ENCODE measurements at places on chromosomes 13 and 19.
A peak's percentile ranks its signal among the peaks of the same experiment; 100 is the strongest.

DNA sequence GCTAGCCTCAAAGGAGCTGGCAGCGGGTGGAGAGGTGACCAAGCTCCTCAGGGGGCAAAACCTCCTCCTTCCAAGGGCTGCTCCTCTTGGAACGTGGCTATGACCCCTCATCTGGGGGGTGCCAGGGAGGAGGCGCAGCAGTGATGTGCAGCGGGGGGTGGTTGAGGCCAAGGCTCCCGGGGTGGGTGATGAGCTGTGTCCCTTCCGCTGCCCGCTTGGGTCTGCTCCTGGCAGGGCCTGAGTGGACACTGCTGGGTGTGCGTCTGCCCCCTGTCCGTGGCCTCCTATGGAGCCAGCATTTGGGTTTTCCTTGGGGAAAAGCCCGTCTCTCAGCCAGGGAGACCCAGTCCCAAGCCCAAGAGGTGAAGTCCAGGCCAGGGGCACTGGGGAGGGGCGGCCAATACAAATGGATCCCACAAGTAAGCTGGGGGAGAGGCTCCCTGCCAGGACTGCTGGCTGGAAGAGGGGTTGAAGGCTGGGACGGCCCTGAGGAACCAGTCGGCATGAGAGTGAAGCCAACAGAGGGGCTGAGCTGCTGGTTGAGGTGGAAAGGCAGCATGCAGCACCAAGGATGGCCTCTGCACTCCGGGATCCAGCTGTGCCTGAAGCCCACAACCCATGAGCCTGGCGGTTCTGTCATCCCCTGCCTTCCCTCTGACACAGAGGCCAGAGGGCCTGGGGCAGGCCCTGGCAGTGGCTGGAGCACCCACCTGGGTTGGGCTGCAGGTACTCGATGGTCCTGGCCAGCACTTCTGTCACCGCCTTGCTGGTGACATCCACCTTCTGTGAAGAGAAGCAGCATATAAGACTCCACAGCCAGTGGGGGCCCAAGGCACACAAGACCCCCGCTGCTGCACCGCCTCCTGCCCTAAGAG is 22.7 kb downstream of the MPND start:
- no peak overlapping the region for H3K27ac ChIP-seq
- no peaks in the 10 kb centered on the region for H3K27me3 ChIP-seq
- DNase-seq = no peak
- H3K36me3 ChIP-seq = peaks cover 21% of the 10 kb centered on the region

GRCh38 chr19:51418707-51419106 is 1.3 kb upstream of the SIGLEC10 start:
- H3K36me3 ChIP-seq = no peaks in the 10 kb centered on the region
- no peak overlapping the region for H3K4me3 ChIP-seq
- no peaks in the 10 kb centered on the region for H3K27me3 ChIP-seq
- no peak overlapping the region for H3K27ac ChIP-seq
- peaks cover 27% of the 10 kb centered on the region for H3K4me1 ChIP-seq

DNA sequence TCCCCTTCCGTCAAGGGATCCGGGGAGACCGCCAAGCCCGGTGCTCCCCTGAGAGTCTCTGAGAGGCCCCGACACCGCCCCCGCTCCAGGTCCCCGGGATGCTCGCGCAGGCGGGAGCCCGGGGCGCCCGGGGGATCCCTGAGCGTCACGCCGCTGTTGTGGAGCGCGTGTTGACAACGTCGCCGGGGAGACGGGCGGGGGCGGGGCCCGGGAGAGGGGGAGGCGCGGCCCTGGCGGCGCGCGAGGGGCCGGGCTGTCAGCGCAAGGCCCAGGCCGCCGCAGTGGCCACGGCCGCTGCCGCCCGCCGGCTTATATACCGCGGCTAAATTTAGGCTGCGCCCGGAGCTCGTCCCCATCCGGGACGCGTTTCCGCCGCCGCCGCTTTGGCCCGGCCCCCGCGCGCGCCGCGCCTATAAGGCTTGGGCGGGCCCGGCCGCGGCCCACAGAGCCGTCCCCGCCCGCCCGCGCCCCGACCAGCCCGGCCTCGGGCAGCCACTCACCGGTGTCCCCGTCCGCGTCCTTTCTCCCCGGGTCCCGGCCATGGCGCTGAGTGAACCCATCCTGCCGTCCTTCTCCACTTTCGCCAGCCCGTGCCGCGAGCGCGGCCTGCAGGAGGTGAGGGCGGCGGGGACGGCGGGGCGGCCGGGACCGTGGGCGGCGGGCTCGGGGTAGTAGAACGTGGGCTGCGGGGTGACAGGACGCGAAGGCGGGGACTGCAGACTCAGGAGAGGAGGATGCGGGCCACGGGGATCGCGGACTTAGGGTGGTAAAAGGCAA is at the start of gene KLF2:
Gene KLF2, plus strand, starts transcription at position 443 of the 777 bp plus-strand sequence. Its CDS starts 98 bp downstream, at position 541.
- peaks cover 34% of the 10 kb centered on the region for H3K27me3 ChIP-seq
- no peak within 1 kb of the TSS for H3K27ac ChIP-seq
- H3K4me1 ChIP-seq = peaks cover 38% of the 10 kb centered on the region
- H3K36me3 ChIP-seq = peaks cover 33% of the 10 kb centered on the region
- peak; percentile 91 for DNase-seq

- H3K4me1 ChIP-seq = peaks cover 2% of the 10 kb centered on the region
- no peak overlapping the region for H3K4me3 ChIP-seq
- H3K27me3 ChIP-seq = no peaks in the 10 kb centered on the region
- peak overlapping the region; percentile 67 for H3K27ac ChIP-seq
- H3K36me3 ChIP-seq = peaks cover 11% of the 10 kb centered on the region
These were observed 13.6 kb downstream of the CFD start for GRCh38 chr19:873084-873483.

GRCh38 chr13:95982144-95982543 is 71.1 kb downstream of the UGGT2 start:
- H3K4me1 ChIP-seq = no peaks in the 10 kb centered on the region
- no peaks in the 10 kb centered on the region for H3K27me3 ChIP-seq
- no peak overlapping the region for H3K4me3 ChIP-seq

GRCh38 chr13:76414320-76414719 is 471.9 kb downstream of the KCTD12 start:
- H3K36me3 ChIP-seq = no peaks in the 10 kb centered on the region
- no peaks in the 10 kb centered on the region for H3K4me1 ChIP-seq
- H3K4me3 ChIP-seq = no peak overlapping the region
- no peak overlapping the region for H3K27ac ChIP-seq

DNA sequence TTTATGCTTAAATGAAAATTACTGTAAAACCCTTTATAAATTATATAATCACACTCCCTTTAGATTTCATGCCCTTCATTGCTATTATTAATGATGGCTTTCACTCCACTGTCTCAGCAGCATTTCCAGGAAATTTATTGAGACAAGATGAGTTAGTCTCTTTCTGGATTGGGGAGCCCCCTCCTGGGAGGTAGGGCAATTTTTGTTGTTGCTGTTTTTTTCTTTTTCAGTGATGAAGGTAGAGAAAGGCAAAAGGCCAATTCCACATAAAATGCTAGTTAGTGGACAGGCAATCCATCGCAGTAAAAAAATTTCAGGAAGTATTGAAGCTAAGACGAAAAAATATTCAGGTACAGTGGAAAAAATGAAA is 80.2 kb downstream of the TEX26 start:
- no peak overlapping the region for H3K4me3 ChIP-seq
- peaks cover 24% of the 10 kb centered on the region for H3K4me1 ChIP-seq
- H3K27me3 ChIP-seq = peaks cover 31% of the 10 kb centered on the region
- H3K27ac ChIP-seq = no peak overlapping the region

DNA sequence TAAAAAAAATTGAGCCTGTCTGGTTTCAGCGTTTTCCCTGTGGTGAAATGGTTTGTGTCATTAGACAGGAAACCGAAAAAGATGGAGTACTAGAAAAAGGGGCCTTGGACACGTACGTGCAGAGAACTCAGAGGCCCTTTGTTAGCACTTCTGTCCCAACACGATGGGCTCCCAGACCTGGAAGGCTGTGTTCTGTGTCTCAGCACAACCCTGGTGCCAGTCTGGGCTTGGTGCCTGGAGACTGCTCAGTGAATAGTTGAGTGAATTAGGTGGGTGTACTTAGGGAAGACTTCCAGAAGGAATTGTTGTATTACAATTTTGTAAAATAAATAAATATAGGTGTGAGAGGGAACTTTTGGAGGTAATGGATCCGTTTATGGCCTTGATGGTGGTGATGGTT is 8.7 kb downstream of the ZNF71 start:
- H3K27ac ChIP-seq = no peak overlapping the region
- DNase-seq = no peak
- H3K4me3 ChIP-seq = no peak overlapping the region
- H3K36me3 ChIP-seq = peaks cover 51% of the 10 kb centered on the region

DNA sequence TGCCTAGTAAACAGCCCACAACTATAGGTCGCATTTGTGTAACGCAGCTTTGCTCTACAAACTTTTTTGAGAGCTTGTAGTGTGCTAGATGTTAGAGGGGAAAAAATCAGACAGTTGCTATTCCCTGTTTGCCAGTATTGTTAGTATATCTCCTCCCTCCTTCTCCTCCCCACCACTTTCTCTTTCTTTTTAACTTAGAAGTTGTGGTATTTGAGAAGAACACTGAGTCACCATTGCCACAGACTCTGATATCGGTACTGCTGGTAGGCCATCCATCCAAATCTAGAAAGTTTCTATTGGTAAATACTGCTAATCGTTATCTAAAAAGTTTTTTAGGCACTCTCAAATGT is 666 bp downstream of the POMP start:
- no peaks in the 10 kb centered on the region for H3K27me3 ChIP-seq
- peaks cover 49% of the 10 kb centered on the region for H3K4me1 ChIP-seq
- no peak for DNase-seq
- H3K4me3 ChIP-seq = peak overlapping the region; percentile 96
- peak overlapping the region; percentile 95 for H3K27ac ChIP-seq

Measured in activated T-helper 2 cell treated with anti-CD3 and anti-CD28 coated beads, Interferon-gamma antibody, Interleukin-2, Interleukin-4, amounts not matched to agents 10 μg/mL and 5 μg/mL and 100 μg/mL, durations not matched to agents 14 hours and 24 hours and 36 hours (primary cell).